ENCODE measurements at places on chromosomes 5 and 9.
A peak's percentile ranks its signal among the peaks of the same experiment; 100 is the strongest.

DNA sequence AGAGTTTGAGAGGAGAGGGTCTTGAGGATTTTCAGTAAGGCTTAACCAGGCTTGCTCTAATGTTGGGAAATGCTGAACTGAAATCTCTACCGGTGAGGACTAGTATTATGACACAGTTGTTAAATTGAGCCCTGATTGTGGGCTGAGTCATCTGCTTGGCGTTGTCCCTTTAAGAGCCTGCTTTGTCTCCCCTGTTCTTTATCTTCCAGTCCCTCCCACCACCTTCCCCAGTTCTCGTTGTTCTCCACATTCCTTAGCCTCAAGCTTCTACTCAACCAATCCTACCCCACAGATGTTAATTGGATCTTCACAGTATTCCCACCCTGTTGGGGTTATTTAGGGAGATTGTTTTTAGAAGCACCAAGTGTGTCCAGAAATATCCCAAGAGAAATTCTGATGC, 57.6 kb downstream of the ANKRD55 start:
- peaks cover 3% of the 10 kb centered on the region for H3K4me1 ChIP-seq
- no peaks in the 10 kb centered on the region for H3K36me3 ChIP-seq
- no peak overlapping the region for H3K4me3 ChIP-seq
- no peaks in the 10 kb centered on the region for H3K27me3 ChIP-seq
- no peak for DNase-seq

- H3K4me1 ChIP-seq, result peaks cover 47% of the 10 kb centered on the region
- H3K27me3 ChIP-seq, result no peaks in the 10 kb centered on the region
- no peaks in the 10 kb centered on the region for H3K36me3 ChIP-seq
- peak overlapping the region; percentile 31 for H3K27ac ChIP-seq
- H3K4me3 ChIP-seq, result no peak overlapping the region
Measured at GRCh38 chr5:159901772-159902171, 14.5 kb upstream of the ADRA1B start.

GRCh38 chr5:79011219-79011836, 26.2 kb upstream of the ARSB start:
- no peaks in the 10 kb centered on the region for H3K36me3 ChIP-seq
- DNase-seq, result no peak
- H3K27me3 ChIP-seq, result peaks cover under 1% of the 10 kb centered on the region
- H3K27ac ChIP-seq, result no peak overlapping the region
- H3K4me3 ChIP-seq, result no peak overlapping the region

DNA sequence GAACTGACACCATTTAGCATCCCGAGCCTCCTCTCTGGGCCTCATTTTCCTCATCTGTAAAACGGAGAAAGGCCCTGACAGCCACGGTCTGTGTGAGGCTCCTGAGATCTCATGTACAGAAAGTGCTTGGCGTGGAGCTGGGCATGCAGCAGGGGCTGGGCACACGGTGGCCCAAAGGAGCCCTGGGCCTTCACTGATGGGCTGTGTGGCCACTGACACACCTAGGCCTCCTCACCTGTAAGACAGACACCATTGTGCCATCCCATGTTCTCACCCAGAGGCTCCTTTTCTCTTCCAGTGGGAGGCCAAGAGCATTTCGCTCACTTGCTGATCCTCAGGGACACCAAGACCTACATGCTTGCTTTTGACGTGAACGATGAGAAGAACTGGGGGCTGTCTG, 1.6 kb downstream of the ORM1 start:
- no peak overlapping the region for H3K27ac ChIP-seq
- DNase-seq, result no peak
- H3K4me3 ChIP-seq, result no peak overlapping the region
- H3K36me3 ChIP-seq, result no peaks in the 10 kb centered on the region
- no peaks in the 10 kb centered on the region for H3K27me3 ChIP-seq

- no peak within 1 kb of the TSS for H3K27ac ChIP-seq
- no peaks in the 10 kb centered on the region for H3K4me1 ChIP-seq
- H3K4me3 ChIP-seq, result peak within 1 kb of the TSS; percentile 20
- H3K27me3 ChIP-seq, result peaks cover 28% of the 10 kb centered on the region
- H3K36me3 ChIP-seq, result no peaks in the 10 kb centered on the region
Measured at GRCh38 chr9:77648234-77649108, at the start of gene GNA14. GNA14 (minus strand) TSS chr9:77648322; CDS start chr9:77647793, 529 bp downstream.
